ENCODE measurements at places on chromosomes 1 and 21.

DNA sequence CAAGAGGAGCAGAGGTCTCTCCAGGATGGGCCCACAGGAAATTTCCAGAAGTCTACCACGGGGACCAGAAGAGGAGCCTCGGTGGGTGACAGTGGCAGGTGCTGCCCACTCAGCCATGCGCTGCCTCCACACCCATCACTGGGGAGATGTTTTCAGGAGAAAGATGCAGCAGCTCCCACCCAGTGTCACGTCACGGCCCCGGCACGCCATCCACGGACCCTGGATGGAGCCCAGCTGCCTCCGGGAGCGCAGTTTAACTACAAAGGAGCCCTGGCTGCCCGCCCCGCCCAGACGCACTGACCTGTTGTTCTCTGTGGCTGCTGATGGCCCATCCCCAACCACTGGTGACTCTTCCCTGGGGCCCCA is 6.8 kb downstream of the TSPEAR start:
- no peak for DNase-seq

- DNase-seq = no peak
Observed at GRCh38 chr1:181513786-181514297, 30.5 kb downstream of the CACNA1E start.

GRCh38 chr1:180217006-180217405 is 13.1 kb upstream of the LHX4 start:
- no peak for DNase-seq

GRCh38 chr1:228228601-228229074 is 20.8 kb downstream of the OBSCN start:
- no peak for DNase-seq

GRCh38 chr1:22328331-22329147 is 123.1 kb upstream of the ZBTB40 start:
- DNase-seq = no peak

DNA sequence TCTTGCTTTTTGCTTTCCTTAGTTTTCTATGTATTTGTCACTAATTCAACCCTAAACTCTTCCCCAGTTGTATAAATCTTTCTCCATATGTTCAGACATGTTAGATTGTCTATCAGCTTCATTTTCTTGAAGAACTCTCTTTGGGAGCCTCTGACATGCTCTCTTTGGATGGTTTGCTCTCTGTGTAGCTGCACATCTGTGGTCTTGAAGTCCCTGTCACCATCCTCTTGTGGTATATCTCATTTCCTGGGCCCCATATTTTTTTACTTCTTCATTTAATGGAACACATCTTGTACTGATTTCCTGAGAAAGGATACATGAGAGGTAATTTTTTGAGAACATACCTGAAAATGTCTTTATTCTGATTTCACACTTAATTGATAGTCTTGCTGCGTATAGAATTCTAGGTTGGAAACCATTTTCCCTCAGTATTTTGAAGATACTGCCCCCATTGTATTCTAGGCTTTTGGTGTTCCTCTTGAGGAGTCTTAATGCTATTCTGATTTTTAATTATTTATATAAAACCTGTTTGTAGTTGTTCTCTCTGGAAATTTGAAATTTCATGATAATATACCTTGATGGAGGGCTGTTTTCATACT is 72.6 kb downstream of the ST3GAL3 start:
- DNase-seq = no peak

DNA sequence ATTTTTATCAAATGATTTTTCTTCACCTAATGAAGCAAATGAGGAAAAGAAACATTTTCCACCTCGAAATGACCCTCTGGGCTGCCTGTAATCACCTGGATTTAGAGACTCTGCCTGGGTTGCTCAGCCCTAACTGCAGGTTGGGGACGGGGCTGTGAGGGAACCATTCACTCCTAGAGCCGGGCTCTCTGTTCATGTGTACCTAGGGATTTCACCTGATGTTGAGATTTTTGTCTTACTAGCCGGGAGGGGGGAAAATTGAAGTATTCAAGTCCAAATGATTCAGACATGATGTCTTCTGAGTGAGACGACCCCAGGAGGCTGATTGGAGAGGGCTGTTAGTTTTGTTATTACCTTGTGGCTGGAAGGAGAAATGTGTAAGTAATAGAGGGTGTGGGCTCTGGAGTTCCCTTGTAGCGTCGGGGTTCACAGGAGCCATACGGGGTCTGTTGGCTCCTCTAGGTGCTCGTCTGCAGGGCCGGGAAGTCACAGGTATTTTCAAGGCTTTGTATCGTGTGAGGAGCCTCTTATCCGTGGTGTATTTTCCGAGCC is 42.3 kb upstream of the PWP2 start:
- no peak for DNase-seq

DNA sequence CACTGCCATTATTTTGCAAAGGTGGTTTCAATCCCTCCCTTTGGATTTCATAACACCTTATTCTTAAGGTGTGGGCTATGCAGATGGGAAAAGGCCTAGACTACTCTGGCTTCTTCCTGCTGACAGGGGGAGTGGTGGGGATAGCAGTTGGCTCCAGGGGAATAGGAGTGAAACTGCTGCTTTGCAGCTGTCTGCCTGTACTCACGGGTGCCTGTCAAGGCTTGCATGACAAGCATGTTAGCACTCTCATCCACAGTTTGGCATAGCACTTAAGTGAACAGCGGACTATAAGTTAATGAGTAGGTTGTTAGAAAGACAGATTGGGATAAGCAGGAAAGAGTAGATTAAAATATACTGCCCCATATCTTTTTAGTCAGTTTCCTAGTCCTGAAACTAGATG is 287.5 kb upstream of the DAB1 start:
- no peak for DNase-seq

- no peak for DNase-seq
Observed at GRCh38 chr1:55815745-55816455, 600.7 kb upstream of the USP24 start.

GRCh38 chr1:87122243-87122642 is 206.4 kb upstream of the LMO4 start:
- no peak for DNase-seq

DNA sequence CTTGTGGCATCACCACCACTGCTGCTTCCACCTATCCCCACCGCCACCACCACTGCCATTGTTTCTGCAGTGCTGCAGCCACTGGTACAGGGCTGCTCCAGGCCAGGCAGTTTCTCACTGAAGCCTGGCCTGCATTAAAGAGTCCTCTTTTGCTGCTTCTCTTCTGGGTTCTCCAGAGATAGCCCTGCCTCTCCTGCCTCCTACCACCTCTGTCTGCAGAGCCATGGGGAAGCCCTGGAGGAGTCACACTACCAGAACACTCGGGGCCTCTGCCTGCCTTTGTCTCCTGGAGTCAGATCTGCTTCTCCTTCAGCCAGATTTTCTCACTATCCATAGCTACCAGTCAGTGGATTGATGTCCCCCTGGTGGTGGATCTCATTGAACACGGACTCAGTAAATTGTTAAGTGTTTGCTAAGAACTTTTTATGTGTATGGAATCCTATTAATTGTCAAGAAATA is 37.7 kb upstream of the DDAH1 start:
- DNase-seq = no peak

All from NCI-H2081 treated with DMSO at 0.1 percent for 48 hours (cell line).